NCI-H446 (cell line): ENCODE measurements at places on chromosomes 4 and X.

DNA sequence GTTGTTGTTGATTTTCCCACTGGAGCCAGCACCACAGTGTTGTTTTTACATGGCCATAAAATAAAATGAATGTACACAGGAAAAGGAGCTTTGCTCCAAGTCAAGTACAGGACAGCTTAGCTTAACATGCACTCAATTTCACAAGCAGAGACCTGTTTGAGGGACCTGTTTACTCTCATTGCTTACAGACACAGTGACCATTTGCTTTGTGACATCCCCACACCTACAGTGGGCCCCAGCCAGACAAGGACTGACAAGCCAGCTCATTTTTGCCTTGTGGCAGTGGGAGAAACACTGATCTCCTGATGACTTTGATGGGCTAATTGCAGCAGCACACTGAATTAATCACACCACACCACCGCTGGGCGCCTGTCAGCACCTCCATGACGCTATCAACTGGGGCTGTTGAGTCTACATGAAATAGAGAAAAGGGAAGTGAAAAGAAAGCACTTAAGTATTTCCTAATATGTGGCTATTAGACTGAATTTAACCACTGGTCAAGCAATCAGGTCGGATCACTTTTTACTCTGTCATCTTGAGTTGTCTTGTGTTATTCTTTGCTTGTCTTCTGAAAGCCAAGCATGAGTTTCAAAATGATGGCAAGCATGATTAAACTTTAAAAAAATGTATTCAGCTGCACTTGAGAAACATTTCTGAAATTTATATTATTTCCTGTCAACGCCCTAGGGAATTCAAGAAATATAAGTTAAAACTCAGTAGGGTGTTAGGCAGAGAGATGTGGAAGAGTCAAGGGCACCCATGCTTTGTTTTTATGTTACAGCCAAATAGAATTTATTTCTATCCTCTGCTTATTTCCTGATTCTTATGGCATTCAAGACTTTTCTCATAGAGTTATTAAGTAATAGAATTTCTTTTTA, 557.7 kb downstream of the RAB28 start:
- DNase-seq: no peak

- DNase-seq: no peak
These were observed 10.0 kb downstream of the ADAM29 start for GRCh38 chr4:174928174-174928573.

DNA sequence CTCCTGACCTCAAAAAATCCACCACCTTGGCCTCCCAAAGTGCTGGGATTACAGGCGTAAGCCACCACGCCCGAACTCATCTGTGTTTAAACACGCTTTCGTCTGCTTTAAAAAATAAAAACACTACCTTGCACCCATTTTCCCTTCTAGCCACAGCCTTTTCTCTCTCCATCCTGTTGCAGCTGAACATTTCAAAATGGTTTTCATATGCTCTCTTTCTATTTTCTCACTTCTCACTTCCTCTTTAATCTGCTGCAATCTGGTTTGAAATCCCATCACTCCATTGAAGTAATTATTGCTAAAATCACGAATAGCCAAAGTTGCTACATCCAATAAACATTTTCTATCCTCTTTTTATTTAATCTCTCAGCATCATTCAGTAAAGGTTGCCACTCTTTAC, 70.0 kb downstream of the DCHS2 start:
- DNase-seq: no peak

DNA sequence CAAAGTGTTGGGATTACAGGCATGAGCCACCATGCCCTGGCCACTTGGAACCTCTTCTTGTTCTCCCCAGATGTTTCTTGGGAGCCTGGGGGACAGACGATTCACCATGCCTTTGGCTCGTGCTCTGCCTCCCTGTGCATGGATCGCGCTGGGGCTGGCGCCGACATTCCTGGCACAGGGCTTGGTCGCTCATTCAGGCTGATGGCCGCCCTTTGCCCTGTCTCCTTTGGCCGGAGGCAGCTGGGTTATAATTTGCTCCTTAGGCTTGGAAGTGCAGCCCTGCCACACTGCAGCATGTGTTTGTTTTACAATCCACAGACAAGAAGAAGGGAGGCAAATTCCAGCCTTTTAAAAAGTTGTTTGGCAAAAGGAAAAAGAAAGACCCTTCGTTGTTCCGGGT, 115.3 kb downstream of the AASDH start:
- no peak for DNase-seq

DNA sequence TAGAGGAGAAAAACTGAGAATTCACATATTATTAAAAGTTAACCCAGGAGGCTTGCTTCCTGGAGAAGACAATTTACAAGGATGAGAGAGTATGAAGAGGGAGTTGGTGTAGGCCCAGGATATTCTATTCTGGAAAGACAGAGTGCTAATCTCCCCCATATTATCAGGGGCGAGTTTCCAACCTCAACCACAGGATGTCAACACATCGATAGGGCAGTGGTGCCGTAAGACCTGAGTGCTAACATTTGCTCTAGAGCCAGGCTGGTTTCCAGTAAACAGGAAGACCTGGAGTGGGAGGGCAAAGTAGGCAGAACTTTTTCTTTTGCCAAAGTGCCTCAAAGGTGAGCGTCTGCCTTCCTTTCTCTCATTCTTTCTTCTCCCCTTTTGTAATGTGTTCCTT, 2.8 kb upstream of the AWAT1 start:
- DNase-seq: no peak

- no peak for DNase-seq
These were observed 140.4 kb downstream of the MID1IP1 start for GRCh38 chrX:38941675-38942074.

DNA sequence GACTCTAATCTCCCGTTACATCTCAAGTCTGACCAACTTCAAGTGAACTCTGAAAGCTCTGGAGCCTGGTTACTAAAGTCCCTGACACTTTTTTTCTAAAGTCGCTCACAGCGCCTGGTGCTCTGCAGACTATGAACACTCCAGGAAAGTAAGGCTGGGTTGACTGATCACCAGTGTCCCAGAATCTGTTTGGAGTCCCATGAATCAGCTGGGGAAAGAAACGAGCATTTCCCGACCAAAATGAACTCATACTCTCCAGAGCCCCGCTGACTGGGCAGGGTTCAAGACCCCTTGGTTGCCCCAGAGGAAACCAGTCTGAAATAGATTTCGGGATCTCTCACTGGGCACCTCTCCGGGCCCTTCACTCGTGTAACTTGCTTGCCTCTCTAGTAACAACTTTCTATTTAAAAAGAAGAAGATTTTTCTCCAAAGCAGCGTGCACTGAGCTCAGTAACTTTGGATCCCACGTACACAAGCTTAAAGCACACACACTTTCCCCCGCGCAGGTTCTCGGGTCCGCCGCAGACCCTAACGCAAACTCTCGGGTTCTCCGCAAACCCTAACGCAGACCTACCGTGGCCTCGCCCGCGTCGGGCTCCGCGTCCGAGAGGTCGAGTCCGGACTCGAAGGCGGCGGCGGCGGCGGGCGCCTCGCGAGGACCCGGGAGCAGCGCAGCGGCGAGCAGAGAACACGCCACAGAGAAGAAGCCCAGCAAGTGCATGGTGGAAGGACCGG, 964 bp downstream of the VEGFC start:
- no peak for DNase-seq

- no peak for DNase-seq
These were observed 18.6 kb downstream of the BLTP1 start for GRCh38 chr4:122170775-122171174.

DNA sequence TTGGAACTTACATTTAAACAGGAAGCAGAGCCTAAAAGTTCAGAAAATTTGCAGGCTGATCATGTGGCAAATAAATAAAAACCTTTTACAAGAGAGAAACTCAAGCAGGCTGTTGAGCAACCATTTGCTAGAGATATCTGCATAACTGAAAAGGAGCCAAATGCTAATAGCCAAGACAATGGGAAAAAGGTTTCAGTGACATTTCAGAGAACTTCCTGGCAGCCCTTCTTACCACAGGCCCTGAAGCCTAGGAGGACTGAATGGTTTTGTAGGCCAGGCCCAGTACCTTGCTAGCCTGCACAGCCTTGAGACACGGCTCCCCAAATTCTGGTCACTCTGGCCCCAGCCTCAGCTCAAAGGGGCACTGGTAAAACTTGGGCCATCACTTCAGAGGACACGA, 945.1 kb downstream of the ADGRL3 start:
- no peak for DNase-seq

DNA sequence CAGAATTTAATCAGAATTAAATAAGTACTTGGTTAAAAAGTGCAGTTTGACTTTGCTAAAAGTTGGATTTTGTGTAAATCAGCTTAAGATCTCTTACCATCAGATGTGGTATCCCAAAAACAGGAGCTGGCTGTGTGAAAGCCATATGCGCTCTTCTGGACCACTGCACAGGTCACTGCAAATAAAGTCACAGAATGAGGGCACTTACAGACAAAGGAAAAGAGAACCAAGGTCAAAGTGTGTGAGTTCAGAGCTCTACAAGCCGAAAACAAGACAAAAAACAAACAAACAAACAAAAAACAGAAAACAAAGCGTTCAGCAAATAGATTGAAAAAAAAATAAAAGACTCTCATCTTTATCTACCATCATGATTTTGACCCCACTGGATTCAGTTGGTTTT, 6.4 kb downstream of the DYNLT3 start:
- no peak for DNase-seq

DNA sequence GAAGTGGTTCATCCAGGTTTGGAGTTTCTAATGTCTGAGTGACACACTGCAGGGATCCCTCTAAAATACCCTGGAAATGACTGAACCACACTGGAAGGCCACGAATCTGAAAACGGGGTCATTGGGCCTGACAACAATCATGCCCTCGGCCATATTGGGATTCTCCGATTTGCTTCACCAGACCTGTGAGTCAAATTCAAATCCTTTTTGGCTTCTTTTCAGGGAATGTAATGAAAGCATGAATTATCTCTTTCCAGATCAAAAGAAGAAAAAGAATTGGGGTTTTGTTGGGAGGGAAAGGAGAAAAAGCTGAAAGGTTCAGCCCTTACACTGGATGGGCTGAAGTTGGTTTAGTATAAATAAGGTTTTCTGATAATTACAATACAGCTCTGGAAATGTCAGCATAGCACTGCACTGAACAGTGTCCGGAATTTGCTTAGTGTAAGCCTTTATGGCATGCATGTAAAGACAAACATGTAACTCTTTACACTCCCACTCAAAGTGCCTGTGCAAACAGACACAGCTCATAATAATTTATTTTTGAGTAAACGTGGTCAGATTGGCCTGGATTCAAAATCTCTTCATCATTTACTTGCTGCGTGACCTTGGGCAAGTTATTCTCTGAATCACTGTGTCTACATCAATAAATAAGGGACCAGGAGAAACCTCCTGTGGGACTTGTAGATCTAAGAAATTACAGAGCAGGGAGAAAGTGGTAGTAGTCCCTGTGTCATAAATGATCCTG, 21.4 kb downstream of the CT47C1 start:
- DNase-seq: no peak

DNA sequence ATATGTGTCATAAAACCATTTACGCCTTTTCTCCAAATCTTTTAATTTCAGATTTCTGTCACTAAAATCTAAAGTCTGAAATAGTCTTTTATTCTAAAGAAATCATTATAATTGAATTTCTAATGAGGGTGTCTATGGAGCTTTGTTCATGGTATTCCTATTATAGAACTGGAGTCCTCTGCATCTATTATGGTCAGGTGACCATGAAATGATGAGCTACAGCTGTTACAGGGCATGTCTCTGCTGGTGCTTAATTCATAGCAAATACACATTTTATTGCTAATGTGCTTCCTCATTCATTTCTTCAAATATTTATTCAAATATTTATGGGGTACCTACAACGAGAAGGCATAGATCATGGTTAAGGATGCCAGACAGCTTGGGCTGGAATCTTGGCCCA, 126.1 kb downstream of the NAA11 start:
- DNase-seq: no peak

DNA sequence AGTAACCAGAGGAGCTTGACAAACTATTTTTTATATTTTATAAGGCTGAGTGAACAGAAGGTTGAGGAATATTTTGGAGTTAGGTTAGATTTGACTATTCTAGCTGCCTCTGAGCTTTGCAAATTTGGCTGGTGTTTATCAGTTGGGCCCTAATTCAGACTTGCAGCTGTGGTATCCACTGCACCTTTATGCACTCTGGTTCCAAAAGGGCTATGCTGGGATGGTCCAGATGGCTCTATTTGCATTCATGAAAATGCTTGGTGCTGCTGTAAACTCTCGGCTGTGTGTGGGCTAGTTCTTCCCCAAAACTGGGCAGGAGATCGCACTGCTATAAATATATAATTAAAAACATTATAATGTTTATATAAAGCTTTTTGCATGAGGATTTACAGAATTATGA, 106.3 kb downstream of the REPS2 start:
- peak; percentile 32 for DNase-seq

DNA sequence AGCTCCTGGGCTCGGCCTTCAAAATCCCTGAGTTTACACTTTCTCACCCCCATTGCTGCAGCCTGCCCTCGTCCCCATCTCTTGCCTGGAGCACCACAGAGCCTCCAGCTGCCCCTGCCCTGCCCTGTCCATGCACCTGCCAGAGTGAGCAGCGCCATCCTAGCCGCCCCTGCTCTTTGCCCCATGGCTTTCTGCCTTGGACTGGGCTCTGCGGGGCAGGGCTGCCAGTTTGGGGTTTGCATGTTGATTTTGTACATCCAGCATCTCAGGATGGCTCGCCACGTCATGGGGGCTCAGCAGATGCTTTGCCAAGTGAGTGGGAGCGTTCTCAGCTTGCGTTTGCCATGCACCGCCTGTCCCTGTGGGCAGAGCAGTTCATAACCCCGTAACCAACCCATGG, 67.1 kb upstream of the HGFAC start:
- DNase-seq: no peak

- no peak for DNase-seq
These were observed 6.3 kb downstream of the C1QTNF7 start for GRCh38 chr4:15434091-15434490.

GRCh38 chr4:175309041-175309440, 390.9 kb downstream of the ADAM29 start:
- no peak for DNase-seq

DNA sequence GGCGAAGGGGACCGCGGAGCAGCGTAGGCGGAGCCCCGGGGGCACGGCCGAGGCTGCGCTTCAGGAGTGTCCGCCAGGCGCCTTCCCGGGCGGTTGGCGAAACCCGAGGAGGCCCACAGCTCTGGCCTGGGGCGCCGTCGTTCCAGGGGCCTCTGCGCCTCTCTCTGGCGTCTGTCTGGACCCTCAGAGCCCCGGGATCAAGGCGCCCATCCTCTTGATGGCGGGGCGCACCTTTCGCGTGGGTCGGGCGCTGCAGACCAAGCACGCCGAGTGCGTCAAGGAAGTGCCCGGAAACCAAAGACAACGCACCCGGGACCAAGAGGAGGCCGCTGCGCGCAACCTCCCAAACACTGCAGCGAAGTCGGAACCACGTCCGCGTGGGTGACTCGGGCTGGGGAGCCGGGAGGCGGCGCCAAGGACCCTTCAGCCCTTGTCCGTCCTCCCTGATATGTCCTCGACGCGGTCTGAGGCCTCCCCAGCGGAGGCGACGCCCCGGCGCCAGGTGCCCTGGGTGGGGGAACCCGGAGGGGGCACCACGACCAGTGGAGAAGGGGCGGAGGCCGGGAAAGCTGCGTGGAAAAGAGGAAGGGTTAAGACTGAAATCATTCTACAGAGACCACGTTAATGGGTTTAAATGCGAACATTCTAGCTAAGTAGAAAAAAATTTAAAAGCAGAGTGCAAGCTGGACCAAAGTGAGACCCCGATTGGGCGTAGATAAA, 9.9 kb downstream of the HMX1 start:
- DNase-seq: no peak

- no peak for DNase-seq
These were observed 1.3 kb upstream of the SLC25A5 start for GRCh38 chrX:119466970-119467369.
